CD4-positive, alpha-beta T cell treated with Interleukin-12 subunit alpha and Interleukin-12 subunit beta, for 1 hour (primary cell): ENCODE measurements at places on chromosomes 3 and 15.
A peak's percentile ranks its signal among the peaks of the same experiment; 100 is the strongest.

- no peak for DNase-seq
Measured at GRCh38 chr3:143795874-143796273, 52.4 kb downstream of the SLC9A9 start.

DNA sequence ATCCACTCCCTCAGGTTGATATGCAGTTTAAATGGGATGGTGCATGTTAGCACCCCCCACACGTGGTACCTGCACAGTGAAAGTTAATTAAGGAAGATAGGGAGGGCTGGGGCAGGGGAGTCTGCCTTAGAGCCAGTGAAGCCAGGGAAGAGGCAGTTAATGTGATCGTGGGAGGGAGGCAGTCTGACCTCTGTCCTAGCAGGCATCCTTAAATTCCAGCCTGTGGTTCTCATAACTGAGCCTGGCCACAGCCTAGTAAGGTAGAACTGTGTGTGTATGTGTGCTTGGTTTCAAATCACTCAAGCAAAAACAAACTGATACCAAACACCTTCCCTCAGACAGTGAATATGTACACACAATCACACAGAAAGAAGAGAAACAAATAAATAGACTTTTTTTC lies 319.1 kb upstream of the TLE3 start:
- no peak for DNase-seq

- DNase-seq, result peak; percentile 20
Measured at GRCh38 chr3:178001670-178002101, 534.5 kb upstream of the KCNMB2 start.

GRCh38 chr3:148642214-148642613 lies 55.5 kb upstream of the AGTR1 start:
- no peak for DNase-seq

DNA sequence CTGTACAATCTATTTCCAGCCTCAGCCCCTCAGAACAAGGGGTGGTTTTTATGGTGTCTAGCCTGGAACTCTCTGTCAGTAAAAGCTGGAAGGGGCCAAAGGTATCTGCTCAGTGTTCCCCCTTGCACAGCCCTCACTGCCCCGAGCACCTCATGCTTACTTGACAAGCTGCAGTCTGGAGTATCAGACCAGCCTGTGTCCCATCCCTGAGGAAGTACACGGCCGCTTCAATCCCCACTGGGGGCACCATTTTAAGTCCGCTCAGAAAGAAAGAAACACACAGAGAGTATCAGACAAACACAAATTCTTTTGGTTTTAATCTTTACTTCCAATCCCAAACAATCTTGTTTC lies 32.4 kb downstream of the UMPS start:
- DNase-seq, result no peak

GRCh38 chr15:50652671-50653070 lies 33.9 kb downstream of the TRPM7 start:
- no peak for DNase-seq

- DNase-seq, result peak; percentile 30
Measured at GRCh38 chr3:196115678-196116083, 33.8 kb upstream of the TFRC start.

DNA sequence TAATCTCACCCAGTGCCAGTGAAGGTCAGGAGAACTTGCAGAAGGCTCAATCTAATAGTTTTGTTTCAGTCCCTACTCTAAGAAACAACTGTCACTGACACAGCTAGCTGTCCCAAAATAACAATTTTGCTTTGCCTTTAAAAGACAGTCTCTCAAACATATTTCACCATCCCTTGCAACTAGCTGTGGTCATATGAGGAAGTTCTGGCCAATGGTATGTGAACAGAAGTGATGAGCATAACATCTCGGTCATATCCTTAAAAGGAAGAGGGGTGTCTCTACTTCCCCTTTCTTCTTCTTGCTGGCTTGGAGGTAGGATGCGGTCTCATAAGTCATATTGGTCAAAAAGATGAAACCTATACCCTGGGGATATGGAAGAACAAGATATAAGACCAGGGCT lies 198.1 kb downstream of the NEK10 start:
- DNase-seq, result no peak

GRCh38 chr3:52517796-52518722 lies 15.6 kb downstream of the NT5DC2 start:
- DNase-seq, result no peak

GRCh38 chr3:138220788-138221187 lies 33.7 kb downstream of the ARMC8 start:
- DNase-seq, result no peak

DNA sequence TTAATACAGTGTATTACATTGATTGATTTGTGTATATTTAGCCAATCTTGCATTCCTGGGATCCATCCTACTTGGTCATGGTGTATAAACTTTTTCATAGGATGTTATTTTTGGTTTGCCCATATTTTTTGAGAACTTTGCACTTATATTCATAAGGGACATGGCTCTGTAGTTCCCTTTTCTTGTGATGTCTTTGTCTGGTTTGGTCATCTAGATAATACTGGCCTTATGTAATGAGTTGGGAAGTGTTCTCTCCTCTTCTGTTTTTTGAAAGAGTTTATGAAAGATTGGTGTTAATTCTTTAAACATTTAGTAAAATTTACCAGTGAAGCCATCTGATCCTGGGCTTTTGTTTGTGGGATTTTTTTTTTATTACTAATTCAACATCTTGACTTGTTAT lies 9.6 kb downstream of the CHST13 start:
- DNase-seq, result no peak

DNA sequence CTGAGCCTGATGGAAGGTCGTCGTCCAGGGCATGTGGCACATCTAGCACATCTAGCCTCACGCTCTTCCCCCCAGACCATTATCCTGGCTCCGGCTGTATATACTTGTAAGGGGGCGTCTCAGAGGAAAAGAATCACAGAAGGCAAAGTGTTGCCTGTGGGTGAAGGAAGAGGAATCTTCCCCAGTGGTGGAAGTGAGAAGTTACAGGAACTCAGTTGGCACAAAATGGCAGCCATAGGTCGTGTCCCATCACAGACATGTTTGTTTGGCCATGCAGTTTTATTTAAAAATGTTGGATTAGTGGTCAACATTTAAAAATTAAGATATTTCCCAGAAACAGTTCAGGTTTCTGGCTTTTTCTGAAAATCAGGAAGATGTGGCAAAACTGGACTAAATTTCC lies 13.6 kb downstream of the GALNT15 start:
- no peak for DNase-seq

DNA sequence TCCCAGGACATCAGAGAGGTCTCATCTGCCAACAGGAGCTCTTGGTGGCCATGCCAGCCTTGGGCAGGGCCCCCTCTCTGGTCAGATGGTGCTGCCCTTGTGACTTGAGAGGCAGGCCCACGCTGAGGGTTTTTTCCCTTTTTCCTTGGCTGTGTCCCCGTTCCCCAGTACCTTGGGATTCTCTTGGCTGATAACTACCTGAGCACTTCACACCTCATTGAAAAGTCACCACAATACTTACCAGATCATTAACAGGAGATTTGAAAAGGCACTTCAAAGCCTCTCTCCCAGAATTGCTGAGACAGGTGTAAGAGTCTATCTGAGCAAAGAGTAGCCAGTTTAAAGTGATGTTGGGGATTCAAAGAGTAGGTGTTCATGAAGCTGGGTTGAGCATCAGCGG lies 15.1 kb upstream of the TMEM158 start:
- DNase-seq, result no peak

- no peak for DNase-seq
Measured at GRCh38 chr3:106963442-106963841, 413.8 kb upstream of the CCDC54 start.

GRCh38 chr3:72820415-72820814 lies 27.8 kb downstream of the SHQ1 start:
- no peak for DNase-seq

DNA sequence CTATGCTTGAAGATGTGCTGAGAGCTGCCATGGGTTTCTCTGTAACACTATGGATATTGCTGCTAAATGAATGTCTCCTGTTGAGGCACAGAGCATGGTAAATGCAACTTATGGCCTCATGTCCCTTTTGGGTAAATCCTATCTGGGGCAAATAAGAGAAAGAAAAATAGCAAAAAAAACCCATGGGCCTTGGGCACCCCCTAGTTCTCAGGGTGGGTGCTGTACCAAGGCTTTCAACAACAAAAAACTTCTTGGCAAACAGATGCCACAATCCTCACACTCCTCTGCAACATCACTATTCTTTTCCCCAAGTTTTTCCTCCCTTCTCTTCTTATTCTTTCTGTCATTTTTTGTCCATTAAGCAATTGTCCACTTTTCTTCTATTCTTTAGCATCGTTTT lies 340.1 kb upstream of the ROBO2 start:
- DNase-seq, result no peak

- DNase-seq, result no peak
Measured at GRCh38 chr15:90436952-90437351, 48.9 kb downstream of the IQGAP1 start.

DNA sequence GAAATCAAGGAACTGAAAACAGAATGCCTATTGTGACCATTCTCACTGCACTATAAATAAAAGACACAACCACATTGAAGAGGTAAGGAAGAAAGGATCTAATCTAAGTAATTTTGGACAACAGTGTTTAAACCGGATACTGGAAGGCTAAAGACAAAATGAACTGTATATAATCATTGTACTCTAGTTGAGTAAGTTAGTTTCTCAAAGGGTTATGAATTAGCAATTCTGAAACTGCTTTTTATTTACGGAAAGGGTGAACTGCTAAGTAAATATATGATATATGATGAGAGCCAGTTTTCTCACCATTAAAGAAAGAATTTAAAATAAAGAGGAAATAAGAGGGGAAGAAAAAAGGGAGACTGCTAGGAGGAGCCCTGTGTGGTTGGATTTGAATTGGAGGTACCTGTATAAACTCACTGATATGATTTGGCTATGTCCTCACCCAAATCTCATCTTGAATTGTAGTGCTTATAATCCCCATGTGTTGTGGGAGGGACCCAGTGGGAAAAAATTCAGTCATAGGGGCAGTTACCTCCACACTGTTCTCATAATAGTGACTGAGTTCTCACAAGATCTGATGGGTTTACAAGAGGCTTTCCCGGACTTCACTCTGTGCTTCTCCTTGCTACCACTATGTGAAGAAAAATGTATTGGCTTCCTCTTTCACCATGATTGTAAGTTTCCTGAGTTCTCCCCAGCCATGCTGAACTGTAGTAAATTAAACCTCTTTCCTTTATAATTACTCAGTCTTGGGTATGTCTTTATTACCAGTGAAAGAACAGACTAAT lies 607.7 kb downstream of the PYDC2 start:
- no peak for DNase-seq

- DNase-seq, result no peak
Measured at GRCh38 chr3:66039590-66039887, 821 bp upstream of the MAGI1 start.

GRCh38 chr3:25007974-25008658 lies 419.9 kb upstream of the RARB start:
- DNase-seq, result no peak

GRCh38 chr15:65806397-65806796 lies 14.3 kb upstream of the DENND4A start:
- DNase-seq, result no peak

DNA sequence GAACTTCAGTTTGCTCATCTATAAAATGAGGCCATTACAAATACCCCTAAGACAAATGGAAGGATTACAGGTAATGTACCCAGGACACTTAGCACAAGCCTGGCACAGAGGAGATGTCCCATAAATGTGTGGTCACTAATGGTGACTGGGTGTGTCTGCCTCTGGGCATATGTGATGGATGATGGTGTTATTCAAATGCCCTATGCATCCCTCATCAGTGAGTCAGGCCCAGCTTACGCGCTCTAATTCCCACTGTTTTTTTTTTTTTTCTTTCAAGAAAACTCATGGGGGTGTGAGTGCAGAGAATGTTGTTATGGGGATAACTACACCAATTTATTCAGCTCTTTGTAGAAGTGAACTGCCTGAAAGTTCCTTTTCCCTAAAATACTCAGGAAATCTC lies 23.6 kb upstream of the KIF23 start:
- DNase-seq, result no peak

DNA sequence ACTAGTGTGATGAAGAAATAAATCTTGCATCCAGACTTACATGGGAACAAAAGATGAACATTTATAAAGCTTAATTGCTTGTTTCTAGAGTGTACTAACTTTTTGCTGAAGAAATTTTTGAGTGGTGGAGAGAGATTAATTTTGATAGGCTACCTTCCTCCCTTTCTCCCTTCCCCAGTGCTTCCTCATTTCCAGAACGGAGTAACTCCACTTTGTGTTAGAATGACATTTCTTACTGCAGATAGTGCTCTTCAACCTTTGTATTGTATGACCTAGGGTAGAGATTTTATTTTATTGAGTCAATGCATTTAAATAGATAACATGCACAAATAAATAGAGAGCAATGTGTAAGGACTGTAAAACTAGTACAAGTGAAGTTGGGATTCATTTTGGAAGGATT lies 1.9 kb downstream of the ATP1B3 start:
- DNase-seq, result no peak

- no peak for DNase-seq
Measured at GRCh38 chr15:63331456-63331855, 50.2 kb downstream of the CA12 start.
